ENCODE measurements at places on chromosomes 16 and 17.

DNA sequence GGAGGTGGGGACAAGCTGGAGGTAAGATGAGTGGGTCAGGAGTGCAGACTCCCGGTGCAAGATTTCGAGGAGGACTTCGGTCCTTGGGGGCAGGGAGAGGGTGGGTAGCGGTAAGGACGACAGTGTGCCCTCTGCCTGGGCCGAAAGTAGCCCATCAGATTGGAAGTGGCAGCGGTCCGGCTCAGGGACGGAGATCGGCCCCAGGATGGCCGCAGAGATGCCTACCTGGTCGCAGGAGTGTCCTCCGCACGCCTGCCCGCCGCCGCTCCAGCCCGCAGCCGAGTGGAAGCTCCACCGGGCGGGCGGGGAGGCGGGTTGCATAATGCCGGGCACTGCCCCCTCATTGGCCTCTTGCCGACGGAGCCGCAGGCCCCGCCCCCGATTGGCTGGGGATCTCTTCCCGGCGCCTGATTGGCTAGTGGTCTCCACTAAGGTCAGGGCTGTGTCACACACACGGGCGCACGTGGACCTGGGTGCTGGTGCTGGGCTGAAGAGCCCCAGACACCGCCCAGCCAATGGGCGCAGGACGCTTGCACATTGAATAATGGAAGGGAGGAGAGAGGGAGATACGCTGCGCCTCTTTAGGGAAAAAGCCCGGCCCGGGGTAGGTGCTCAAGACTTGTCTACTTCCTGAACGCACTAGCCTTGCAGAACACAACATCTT is at the start of gene PER1:
TSS of gene PER1 (minus strand) at position 293 of the 664 bp plus-strand sequence. CDS start 1,698 bp downstream, outside the sequence.
- DNase-seq, result peak; percentile 22

GRCh38 chr16:9134306-9134705 is 42.9 kb downstream of the HAPSTR1 start:
- DNase-seq, result no peak

DNA sequence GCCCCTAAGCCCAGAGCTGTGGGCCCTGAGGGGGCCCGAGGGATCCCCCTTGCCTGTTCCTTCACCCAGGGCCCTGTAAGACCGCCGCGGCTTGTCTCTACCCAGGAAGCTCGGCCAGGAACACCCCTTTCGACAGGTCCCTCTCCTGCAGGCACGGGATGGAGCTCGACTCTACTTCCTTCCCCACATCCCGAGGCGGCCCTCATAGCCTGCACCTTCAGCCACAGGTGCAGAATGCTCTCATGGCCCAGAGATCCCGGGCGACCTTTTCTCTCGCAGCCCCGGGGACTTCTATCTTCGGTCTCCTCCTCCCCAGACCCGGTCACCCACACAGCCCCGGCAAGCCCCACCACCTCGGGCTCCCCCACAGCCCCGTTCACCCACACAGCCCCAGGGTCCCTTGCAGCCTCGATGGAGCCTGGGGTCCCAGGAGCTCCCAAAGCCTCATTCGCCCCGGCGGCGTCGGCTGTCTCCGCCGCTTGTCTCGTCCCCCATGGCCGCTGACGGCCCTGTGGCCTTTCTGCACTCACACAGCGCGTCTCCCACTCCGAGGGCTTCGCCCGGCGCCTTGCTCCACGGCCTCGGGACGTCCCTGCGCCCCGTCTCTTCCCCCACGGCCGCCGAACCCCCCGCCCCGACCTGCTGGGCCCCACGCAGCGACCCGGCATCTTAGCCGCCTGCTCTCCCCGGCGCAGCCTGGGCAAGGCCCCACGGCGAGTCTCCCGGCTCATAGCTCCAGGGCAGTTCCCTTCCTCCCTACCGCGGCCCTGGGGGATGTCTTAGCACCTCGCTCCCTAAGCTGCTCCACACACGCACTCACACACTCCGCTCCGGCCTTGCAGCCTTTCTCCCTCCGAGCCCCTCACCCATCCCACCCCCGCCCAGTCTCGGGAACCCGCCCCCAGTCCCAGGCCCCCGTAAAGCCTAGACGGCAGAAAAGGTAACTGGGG is 650 bp downstream of the KIAA0753 start:
- peak; percentile 7 for DNase-seq

- DNase-seq, result no peak
Measured at GRCh38 chr17:53740312-53740711, 82.4 kb upstream of the KIF2B start.

GRCh38 chr16:77736879-77737278 is 14.6 kb downstream of the NUDT7 start:
- no peak for DNase-seq

DNA sequence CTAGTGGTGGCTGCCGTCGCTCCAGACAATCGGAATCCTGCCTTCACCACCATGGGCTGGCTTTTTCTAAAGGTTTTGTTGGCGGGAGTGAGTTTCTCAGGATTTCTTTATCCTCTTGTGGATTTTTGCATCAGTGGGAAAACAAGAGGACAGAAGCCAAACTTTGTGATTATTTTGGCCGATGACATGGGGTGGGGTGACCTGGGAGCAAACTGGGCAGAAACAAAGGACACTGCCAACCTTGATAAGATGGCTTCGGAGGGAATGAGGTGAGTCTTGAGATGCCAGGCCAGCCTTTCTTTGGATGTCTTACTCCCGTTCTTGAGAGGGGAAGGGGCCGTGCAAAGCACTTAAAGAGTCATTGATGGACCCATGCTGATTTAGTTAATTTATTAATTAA is 16.1 kb downstream of the ARSG start:
- DNase-seq, result no peak

DNA sequence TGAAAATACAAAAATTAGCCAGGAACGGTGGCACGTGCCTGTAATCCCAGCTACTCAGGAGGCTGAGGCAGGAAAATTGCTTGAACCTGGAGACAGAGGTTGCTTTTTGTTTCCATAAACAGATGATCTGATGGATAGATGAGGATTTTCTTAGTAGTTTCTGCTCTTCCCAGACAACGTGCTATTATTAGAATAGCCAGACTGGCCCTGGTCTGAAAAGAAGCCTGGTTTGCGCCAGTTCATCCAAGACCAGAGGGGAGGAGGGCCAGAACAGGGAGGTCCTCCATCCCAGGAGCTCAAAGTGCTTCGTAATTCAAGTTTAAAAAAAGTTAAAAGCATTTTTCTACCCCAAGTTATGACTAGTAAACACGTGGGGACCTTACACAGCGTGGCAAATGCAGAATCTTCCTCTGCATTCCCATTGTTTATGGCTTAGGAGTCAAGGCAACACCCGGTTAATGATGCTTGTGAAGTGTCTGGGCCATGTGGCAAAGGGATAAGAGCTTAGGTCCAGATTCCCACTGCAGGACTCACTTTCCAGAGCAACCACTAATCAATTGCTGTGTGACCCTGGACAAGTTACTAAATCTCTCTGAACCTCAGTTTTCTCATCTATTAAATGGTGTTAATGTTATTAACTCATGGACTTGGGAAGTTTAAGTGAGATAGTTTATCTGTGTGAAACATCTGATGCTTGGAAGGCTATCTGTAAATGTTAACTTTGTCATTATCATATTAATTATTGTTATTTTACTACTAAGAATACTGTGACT is 205.4 kb downstream of the CCDC182 start:
- no peak for DNase-seq

All from NCI-H1694 treated with DMSO at 0.1 percent for 48 hours (cell line).